ENCODE measurements at places on chromosomes 6 and 20.
A peak's percentile ranks its signal among the peaks of the same experiment; 100 is the strongest.

- no peak for DNase-seq
These were observed 360.6 kb downstream of the RIMS1 start for GRCh38 chr6:72246926-72247325.

DNA sequence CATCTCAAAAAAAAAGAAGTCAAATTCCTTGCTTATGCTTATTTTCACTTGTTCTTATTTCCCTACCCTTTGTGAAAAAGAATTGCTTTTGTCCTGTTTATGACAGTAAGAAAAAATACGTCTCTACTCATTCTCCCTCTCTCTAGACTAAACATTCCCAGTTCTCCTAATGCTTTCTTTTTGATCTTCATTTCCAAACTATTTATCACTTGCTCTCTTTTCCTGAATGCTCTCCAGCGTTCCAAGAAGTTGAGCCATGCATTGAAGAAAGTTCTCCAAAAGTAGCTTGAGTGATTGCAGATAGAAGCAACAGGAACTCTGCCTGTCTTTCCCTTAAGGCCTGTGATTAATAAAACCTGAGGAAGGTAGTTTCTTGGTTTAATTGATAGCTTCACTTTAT is 53.1 kb upstream of the TMEM170B start:
- DNase-seq = no peak

DNA sequence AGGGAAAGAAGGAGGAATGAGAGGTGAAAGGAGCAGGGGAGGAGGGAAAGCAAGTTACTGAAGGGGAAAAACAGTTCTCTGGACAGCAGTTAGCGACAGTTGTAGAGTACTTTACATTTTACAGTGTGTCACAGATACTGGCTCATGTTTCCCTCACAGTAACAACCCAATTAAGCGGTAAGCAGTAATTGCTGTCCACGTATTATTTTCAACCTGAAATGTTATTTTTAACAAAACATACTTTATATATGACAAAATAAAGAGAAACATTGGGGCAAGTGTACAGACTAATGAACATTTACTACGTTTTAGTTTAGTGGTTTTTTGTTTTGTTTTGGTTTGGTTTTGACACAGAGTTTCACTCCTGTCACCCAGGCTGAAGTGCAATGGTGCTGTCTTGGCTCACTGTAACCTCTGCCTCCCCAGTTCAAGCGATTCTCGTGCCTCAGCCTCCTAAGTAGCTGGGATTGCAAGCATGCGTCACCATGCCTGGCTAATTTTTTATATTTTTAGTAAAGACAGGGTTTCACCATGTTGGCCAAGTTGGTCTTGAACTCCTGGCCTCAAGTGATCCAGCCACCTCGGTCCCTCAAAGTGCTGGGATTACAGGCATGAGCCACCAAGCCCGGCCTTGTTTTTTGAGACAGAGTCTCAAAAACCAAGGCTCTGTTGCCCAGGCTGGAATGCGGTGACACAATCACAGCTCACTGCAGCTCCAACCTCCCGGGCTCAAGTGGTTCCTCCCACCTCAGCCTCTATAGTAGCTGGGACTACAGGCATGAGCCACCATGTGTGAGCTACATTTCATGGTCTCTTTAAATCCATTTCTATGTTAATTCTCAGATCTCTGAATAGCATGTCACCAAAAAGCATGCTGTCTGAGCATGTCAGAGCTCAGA is 22.6 kb upstream of the BTN3A2 start:
- peak; percentile 69 for DNase-seq

DNA sequence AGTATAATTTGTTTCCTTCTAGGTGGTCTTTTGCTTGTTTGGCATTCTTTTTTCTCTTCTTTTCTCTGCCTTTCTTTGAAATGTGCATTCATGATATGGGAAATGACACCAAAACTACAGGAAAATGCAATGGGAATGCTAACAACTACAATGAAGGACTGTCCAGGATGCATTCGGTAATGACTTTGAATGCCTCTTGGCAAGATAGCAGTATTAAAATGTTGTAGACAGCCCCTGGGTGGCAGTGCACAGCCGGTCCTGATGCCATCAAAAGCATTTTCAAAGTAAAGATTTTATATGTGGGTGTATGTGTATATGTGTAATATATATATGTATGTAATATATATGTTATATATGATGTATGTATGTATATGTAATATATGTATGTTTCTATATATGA is 218.8 kb upstream of the MMS22L start:
- no peak for DNase-seq

GRCh38 chr6:51350308-51350904 is 531.7 kb downstream of the TFAP2B start:
- DNase-seq = no peak

GRCh38 chr6:151176911-151177770 is 62.6 kb upstream of the AKAP12 start:
- DNase-seq = peak; percentile 26

- no peak for DNase-seq
These were observed 65.5 kb downstream of the PLCB4 start for GRCh38 chr20:9134346-9134745.

DNA sequence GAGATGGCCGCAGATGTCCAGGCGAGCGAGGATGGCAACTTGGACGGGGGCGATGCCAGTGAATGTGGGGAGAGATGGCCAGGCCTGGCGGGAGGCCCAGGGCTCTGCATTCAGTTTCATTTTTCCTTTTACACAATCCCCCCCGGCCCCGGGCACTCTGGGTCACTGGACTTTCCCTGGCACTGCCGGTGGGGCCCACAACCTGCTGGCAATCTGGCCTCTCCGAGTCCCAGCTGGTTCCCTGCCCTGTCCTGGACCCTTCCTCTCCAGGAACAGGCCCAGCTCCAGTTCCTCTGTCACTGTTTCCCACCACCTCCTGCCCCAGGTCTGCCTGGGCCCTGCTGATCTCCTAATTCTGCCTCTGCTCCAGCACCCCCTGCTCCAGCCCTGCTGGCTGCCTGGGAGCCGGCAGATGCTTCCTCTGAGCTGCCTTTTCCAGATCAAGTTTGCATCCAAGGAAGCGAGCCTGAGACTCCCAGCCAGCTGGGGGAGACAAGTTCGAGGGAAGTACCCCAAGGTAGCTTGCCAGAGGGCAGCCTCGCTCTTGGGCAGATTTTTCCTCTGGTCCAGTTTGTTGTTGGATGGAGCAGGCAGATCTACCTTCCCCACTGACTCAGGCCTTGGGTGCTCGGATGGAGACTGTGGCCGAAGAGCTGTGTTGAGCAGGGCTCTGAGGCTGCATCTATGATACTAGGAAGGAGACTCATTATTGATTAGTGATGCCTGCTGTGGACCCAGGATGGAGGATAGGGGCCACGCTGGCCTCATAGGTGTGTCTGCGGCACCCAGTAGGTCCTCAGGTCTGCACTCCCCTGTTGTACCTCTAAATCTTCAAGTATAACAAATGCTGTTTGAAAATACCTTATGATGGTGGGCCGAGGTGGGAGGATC is 83.2 kb downstream of the CEBPB start:
- DNase-seq = no peak

DNA sequence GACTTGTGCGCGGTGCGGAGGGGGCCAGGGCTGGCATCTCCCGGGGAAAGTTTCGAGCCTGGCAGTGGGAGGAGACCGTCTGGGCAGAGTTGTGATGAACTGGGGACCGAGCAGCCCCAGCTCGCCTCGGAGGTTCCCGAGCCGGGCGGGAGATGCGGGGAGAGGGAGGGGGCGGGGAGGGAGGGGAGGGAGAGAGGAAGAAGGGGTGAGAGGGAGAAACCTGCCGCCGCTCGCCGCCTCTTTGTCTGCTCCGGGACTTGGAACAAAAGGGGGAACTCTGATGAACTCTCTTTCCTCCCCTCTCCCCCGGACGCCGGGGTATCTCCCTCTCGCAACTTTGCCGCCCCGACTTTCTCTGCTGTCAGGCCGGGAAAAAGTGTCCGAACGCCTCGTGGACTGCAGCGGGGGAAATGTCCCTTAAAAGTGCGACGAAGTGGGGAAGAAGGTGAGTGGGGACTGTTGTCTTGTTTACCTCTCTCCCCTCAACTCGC is 72.7 kb downstream of the SOX4 start:
- peak; percentile 9 for DNase-seq

DNA sequence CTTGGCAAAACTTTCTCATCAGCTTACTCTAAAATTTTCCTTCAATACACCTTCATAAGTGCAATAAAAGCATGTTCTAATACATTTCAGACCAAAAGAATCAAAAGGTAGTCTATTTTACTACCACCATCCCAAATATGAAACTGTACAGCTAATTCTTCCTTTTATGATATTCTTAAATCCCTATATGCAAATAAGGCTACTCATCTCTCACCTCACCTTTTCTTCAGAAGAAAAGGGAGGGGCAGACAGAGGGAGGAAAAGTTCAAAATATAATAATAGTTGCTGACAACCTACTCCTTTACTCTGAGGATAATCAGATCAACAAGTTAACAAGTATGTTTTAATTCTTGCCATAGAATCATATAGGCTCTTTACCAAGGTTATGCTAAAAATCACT is 7.4 kb downstream of the C6orf120 start:
- DNase-seq = no peak

- peak; percentile 32 for DNase-seq
These were observed 165.4 kb downstream of the GMPR start for GRCh38 chr6:16403831-16404230.

GRCh38 chr6:146029573-146030184 is 817 bp downstream of the GRM1 start:
- no peak for DNase-seq

DNA sequence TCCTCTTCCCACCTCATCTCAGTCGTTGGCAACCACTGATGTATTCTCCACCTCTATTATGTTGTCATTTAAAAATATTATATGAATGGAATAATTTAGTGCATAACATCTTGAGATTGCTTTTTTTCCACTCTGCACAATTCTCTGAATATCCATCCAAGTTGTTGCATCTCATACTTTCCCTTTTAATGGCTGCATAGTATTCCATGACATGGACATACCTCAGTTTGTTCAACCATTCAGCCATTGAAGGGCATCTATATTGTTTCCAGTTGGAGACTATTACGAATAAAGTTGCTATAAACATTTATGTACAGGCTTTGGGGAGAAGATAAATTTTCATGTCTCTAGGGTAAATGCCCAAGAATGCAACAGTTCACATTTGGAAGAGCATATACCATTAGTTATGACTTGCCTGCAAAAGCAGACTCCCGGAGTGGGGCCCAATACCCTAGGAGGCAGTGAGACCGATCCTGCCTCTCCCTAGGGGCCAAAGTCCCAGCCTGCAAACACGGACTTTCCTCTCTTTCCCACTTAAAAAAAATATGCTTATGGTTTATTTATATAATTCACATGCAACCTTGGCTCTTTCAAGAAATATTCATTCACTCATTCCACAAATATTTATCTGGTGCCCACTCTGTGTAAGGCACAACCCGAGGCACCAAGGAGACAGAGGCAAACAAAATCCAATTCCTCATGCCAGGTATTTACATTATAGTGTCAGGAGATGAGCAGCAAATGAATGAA is 227.0 kb upstream of the PMEPA1 start:
- no peak for DNase-seq

DNA sequence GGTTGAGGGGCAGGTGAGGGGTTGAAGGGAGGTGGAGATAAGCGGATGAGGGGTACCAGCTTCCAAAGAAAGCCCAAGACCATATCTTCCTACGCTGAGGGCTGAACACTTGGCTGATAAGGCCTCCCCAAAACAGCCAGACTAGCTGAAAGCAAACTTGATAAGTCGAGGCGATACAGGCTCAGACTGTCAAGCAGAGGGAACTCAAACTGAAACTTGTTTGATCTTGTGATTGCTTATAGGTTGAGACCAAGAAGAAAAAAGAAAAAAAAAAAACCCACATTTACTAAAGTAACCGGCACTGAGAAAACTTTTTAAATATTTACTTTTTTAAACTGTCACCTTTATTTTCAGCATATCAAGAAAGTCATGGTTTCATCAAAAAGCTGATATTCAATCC is 73.6 kb downstream of the TRERF1 start:
- no peak for DNase-seq

- no peak for DNase-seq
These were observed 56.4 kb downstream of the ADTRP start for GRCh38 chr6:11722220-11722619.

GRCh38 chr6:167054987-167055386 is 55.8 kb downstream of the CEP43 start:
- no peak for DNase-seq

- peak; percentile 3 for DNase-seq
These were observed 39.4 kb upstream of the MAFB start for GRCh38 chr20:40728470-40728869.
